ENCODE measurements at places on chromosomes 3 and 15.

GRCh38 chr3:196186651-196187573 lies 24.3 kb downstream of the ZDHHC19 start:
- no peak for DNase-seq

- DNase-seq = no peak
Observed at GRCh38 chr3:72681598-72681997, 166.6 kb downstream of the SHQ1 start.

DNA sequence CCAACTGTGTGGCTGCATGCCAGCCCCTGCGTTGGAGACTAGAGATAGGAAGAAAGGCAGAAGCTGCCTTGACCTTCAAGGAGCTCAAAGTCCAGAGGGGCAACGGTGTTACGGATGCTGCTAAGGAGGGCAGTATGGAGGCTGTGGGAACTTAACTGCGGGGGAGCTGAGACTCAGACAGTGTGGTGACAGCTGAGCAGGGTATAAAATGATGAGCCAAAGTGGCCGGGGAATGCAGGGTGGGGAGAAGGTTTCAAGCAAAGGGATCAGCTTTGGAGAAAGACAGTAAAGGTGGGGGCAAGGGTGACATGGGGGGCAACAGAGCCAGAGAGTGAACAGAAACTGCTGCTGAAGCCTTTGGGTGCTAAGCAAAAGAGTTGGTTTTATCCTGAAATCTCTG lies 6.2 kb upstream of the CYP1A2 start:
- DNase-seq = no peak

- no peak for DNase-seq
Observed at GRCh38 chr3:141076797-141077571, 25.8 kb downstream of the SPSB4 start.

DNA sequence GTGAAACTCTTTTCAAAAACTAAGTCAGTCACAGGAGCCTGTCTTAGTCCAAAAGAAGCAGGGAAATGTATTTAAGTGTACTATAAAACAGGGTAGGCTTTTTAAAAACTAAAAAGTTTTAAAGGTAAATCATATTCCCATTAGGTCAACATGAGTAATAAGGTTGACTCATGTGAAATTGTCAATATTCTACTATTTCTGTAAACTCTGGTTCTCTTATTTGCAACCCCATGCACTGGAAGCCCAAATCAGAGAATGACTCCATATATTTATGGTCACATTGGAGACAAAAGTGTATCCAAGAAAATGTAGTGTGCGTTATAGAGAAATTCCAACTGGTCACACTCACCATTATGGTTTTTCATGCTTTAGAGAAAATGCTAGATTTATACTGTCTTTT lies 600.3 kb upstream of the TGFBR2 start:
- DNase-seq = no peak
